ENCODE measurements at places on chromosomes 12 and 14. TPM values are rescaled to one million over a fixed set of nuclear protein-coding genes. Genes with fewer than 3 reads are reported as not detected.

Gene SMIM41
- 0.12 TPM for polyA plus RNA-seq

Gene FBLN5
- polyA plus RNA-seq, result 0.31 TPM

Gene ACOT4
- polyA plus RNA-seq, result 0.12 TPM

Gene MPHOSPH9
- polyA plus RNA-seq, result 28.0 TPM

Gene PRB2
- polyA plus RNA-seq, result not detected

Gene GLT1D1
- 0.20 TPM for polyA plus RNA-seq

Gene OR11G2
- not detected for polyA plus RNA-seq

Data from B cell (primary cell).